Fibroblast of skin of left biceps (primary cell): ENCODE measurements at places on chromosomes 6 and 20.

- no peak for DNase-seq
These were observed 19.5 kb downstream of the PERP start for GRCh38 chr6:138087593-138088325.

DNA sequence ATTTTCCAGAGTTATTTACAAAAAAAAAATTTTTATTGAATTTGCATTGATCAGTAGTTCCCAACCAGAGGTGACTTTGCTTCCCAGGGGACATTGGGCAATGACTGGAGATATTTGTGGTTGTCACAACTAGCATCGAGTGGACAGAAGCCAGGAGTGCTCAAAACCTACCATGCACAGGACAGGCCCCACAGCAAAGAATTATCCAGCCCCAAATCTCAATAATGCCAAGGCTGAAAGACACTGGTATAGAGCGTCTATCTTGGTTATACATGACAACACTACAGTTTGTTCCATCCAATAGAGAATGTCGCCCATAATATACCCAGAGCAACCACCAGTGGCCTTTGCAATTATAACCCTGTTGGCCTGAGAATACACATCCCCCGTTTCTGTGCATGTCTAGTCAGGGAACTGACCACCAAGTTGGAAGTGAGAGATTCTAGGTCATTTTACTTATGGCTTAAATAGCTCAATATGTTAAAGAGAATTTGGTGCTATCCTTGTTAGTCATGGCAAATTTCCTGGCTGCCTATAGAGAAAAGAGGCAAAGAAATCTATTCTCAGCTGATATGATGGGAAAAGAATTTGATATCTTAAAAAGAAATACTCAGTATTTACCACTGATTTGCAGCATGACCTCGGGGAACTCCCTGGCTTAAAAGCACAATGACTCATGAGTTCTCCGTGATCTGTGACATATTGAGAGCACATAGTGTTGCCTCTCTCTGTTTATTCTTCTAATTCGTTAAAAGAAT lies 76.0 kb upstream of the ADTRP start:
- DNase-seq = peak; percentile 36

DNA sequence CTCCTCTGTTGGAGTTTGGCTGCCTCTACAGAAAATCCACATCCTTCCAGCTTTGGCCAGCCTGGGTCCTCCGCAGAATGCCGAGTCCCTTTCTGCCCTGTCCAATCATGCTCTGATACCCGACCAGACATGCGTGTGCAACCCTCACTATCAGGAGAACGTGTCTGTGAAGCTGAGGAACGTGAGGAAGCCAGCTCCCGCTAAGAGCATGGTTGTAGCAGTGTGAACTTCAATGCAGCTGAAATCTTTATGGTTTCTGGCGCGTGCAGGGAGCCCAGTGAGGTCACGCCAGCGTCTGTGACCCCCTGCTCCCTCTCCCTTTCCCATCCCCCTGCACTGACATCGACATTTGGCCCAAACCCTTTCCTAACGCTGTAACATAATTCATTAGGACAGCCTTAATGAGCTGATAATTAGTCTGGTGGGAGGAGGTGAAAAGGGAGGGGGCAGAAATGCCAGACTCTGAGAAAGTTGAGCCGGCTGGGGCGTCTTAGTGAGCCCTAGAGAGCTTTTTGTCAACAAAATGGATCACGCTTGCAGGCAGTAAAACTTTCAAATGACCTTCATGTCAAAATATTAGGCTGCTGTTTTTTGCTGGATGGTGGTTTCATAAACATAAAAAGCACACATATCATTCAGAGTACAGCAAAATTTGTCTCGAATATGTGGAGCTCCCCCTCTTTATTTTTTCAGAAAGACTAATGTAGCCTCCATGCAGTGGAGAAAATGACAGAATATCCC lies 423.3 kb downstream of the QKI start:
- no peak for DNase-seq

DNA sequence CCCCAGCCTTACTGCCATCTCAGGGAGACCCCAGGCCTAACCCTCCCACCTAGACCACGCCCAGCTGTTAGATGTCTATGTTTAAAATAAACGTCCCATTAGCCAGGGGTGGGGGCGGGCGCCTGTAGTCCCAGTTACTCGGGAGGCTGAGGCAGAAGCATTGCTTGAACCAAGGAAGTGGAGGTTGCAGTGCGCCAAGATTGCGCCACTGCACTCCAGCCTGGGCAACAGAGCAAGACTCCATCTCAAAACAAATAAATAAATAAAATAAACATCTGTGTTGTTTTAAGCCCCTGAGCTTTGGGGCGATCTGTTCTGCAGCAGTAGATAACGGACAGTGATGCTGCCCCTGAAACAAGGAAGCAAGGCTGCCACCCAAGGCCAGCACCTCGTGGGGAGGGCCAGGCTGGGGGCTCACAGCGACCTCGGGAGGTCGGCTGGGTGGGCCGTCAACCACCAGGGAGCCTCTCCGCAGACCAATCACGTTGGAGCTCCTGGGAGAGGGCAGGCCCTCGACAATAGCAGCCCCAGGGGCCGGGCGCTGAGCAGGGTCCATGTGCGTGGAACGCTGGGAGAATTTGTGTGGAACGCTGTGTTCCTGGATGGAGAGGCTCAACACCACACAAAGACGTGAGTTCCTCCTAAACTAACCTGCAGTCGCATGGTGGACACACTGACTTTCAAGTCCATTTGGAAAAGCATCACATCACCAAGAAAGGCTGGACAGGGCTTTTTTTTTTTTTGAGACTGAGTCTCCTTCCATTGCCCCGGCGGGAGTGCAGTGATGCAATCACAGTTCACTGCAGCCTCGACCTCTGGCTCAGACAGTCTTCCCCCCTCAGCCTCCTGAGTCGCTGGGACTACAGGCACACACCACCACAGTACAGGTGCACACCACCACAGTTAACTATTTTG lies 1.0 kb upstream of the HELZ2 start:
- no peak for DNase-seq

- no peak for DNase-seq
These were observed 106.8 kb upstream of the CBLN4 start for GRCh38 chr20:56111961-56112730.

DNA sequence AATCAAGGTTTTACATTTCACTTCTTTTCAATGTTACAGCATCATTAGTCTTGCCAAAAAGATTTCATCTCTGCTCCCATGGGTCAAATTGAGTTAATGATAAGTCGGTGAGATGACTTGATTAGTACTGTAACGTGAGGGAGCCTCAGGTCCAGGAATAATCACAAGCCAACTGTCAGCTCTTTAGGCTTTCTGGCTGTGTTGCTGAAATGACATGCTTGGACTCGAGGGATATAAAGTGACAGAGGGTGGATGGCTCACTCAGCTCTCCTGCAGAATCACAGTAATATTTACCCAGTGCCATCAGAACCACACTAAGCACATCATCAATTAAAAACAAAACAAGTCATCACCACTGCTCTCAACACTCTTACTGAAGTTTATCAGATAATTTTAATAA lies 196.2 kb upstream of the THEMIS start:
- DNase-seq = no peak

DNA sequence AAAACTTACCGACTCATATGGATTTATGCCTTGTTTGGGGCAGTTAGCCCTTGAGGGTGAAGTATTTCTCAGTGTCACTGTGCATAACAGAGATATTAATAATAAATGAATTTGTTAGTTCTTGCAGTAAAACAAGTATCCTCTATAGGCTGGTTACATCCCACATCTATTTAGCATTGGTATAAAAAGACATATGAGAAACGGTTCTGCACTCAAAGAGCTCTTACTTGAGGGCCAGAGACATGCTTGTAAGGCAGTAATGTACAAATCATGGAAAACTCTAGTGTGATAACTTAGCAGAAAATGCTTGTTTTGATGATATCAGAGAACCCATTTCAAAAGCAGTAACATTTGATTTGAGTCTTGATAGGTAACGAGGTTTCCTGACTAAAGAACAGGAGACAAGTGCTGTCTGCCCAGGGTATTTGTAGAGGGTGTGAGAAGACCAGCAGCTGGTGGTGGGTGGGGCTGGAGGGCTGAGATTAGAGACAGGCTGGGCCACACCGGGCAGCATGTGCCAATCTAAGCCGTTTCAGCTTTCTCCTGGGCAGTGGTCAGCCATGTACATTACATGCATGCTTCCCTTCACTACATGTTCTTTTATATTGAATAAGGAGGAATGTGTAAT lies 46.3 kb downstream of the TULP4 start:
- DNase-seq = no peak

GRCh38 chr6:74574794-74575193 lies 631.1 kb downstream of the COL12A1 start:
- no peak for DNase-seq

- peak; percentile 48 for DNase-seq
These were observed 34.7 kb downstream of the FILIP1 start for GRCh38 chr6:75458895-75459294.

- DNase-seq = no peak
These were observed 24.2 kb upstream of the PPP1R14C start for GRCh38 chr6:150118627-150119026.

DNA sequence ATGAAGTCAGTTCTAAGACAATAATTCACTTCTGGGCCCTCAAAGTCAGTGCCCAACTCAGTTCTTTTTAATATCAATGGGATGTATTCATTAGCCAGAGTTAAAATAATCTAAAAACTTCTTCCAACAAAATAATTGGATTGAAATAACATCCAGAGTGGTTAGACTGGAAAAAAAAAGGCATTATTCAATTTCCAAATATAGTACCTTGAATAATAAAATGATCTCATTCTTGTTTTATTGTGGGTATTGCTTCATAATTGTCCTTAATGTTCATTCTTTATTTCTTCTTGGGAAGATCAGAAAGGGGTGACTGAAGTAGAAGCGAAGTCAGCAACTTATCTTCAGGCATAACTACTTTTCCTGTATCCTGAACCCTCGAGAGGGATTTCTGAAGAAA lies 85.1 kb upstream of the JARID2 start:
- DNase-seq = no peak

GRCh38 chr6:13553646-13554045 lies 20.8 kb upstream of the SIRT5 start:
- no peak for DNase-seq

DNA sequence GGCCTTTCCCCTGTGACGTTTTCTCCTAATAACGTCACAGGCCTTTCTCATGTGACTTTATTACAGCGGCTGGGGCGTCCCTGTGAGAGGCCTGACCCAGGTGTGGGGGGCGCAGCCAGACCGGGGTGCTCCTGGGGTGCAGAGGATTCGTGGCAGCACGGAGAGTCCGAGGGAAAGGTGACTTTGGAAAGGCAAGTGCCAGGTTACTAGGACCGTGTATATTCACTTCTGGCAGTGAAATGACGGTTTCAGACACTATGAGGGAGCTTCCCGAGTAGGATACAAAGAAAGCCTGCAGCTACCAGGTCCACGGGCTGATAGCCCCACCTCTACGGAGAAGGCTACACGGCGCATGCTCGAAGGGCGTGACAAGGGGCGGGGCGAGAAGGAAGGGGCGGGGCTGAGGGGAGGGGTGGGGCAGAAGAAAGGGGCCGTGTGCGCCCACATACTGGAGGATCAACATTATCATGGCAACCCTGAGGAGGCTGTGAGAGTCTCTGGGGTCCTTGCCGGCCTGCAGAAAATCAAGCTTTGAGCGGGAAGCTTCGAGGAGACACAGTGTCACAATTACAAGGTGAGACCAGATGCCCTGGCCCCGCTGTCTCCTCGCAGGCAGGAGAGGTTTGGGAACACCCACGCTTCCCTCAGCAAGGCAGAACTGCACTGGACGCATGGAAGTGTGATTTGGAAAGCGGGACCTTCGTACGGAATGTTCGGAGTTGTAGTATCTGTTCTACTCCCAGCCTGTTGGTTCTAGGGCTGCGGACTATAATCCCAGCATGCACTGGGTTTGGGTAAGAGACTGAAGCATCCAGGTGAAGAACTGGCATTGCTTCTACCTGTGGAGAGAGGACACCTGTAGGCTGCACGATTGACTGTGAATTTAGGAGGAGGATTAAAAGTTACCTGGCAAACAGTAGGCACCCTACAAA lies 54.4 kb upstream of the ZNF337 start:
- DNase-seq = peak; percentile 15

- DNase-seq = no peak
These were observed 119.0 kb upstream of the LRFN2 start for GRCh38 chr6:40706178-40706577.

DNA sequence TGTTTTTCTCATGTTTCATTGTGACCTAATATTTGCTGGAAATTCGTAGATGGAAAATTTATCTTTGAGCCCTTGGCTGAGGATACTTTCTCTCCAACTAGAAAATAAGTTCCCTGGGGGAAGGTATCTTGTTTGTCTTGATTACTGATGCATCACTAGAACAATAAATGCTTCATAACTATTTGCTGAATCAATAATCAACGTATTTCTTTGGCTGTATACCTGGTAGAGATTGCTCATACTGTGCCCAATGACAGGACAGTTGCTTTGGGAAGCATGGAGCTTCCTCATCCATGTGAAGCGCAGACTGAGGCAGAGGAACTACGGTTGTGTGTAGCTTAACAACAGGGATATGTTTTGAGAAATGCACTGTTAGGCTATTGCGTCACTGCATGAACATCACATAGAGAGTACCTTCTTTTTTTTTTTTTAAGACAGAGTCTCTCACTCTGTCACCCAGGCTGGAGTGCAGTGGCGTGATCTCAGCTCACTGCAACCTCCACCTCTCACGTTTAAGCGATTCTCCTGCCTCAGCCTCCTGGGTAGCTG lies 34.2 kb upstream of the RPN2 start:
- DNase-seq = no peak

GRCh38 chr6:138986578-138986977 lies 1.5 kb downstream of the REPS1 start:
- no peak for DNase-seq

DNA sequence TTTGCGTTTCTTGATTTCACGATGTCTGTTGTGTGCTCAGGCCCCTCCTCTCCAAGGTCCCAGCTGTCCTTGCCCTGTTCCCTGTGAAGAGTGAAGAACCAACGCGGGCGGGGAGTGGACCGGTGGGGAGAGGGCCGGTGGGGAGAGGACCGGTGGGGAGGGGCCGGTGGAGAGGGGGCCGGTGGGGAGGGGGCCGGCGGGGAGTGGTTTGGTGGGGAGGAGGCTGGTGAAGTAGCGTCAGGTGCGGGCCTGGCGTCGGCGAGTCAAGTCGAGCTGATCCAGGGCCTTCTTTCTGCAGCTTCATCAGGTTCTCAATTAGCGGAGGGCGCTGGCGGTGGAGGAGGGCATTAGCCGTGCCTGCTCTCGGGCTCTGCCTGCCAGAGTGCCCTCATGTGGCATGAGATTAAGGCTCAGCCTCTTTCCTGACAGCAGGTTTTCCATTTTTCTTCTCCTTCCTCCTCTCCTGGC lies 21.2 kb upstream of the BHLHE23 start:
- DNase-seq = no peak
